Inflammatory macrophage (primary cell): ENCODE measurements at places on chromosomes 13 and 19.
A peak's percentile ranks its signal among the peaks of the same experiment; 100 is the strongest.

DNA sequence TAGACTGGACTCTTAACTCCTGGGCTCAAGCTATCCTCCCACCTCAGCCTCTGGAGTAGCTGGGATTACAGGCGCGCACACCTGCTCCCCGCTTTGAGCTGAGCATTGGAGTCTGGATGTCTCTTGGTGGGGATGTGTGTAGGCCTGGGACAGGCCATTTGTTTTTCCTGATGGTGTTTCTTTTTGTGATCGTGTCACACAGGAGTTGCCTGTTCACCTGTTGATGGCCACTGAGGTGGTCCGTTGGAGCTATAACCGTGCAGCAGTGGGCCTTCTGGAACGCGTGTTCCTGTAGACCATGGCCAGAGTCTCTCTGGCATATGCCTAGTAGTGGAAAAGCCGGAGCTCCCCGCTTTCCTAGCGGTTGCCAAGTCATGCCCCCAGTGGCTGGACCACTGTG, 3.5 kb downstream of the PAK4 start:
- no peak for DNase-seq

- peak; percentile 89 for DNase-seq
Measured at GRCh38 chr19:12669270-12670158, 2.9 kb downstream of the WDR83 start.

DNA sequence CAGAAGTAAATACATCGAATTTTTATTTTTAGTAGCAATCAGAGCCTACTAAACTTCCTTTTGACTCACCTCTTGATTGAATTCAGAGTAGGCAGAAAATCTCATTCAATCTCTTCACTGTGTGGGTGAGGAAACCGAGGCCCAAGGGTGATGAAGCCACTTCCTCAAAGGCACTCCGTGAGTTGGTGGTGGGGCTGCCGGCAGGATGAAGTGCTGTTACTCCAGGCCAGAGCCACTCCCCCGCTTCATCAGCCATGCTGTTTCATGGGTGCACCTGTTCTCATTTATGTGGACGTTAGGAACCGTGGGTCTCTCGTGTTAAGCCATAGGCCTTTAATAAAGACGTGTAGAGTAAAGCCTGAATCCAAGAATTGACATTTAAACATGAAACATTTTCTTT, 13.2 kb downstream of the ING1 start:
- DNase-seq: peak; percentile 56

DNA sequence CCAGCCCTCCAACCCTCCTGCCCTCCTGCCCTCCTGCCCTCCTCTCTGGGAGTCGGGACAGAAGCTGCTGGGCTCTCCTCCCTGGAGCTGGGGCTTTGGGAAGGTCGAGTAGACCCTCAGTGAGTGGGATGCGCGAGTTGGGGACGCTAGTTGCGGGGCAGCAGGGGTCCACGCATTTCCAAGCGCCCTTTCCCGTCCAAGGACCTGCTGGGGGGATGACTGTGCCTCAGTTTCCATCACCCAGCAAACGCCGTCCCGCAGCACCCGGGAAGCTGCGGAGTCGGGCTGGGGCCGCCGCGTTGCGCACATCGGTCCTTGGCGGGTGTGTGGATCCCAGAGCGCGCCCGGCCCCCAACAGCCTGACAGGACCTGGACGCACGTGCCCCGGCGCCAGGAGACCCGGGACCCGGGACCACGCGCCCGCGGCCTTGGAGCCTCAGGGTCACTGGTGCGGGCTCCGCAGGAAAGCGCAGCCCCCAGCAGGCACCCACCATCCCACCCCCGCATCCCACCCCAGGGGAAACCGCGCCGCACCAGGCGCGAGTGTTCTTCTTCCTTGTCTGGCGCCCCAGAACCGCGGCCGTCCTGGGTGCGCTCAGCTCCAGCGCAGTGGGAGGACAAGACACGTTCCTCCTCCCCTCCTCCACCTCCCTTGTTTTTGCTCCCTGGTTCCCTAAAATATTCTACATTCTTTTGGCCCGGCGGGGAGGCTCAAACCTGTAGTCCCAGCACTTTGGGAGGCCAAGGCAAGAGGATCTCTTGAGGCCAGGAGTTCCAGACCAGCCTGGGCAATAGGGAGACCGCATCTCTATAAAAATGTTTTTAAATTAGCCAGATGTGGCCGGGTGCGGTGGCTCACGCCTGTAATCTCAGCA, 9.2 kb downstream of the ONECUT3 start:
- DNase-seq: peak; percentile 4

GRCh38 chr13:106756446-106756845, 188.5 kb upstream of the ARGLU1 start:
- no peak for DNase-seq

DNA sequence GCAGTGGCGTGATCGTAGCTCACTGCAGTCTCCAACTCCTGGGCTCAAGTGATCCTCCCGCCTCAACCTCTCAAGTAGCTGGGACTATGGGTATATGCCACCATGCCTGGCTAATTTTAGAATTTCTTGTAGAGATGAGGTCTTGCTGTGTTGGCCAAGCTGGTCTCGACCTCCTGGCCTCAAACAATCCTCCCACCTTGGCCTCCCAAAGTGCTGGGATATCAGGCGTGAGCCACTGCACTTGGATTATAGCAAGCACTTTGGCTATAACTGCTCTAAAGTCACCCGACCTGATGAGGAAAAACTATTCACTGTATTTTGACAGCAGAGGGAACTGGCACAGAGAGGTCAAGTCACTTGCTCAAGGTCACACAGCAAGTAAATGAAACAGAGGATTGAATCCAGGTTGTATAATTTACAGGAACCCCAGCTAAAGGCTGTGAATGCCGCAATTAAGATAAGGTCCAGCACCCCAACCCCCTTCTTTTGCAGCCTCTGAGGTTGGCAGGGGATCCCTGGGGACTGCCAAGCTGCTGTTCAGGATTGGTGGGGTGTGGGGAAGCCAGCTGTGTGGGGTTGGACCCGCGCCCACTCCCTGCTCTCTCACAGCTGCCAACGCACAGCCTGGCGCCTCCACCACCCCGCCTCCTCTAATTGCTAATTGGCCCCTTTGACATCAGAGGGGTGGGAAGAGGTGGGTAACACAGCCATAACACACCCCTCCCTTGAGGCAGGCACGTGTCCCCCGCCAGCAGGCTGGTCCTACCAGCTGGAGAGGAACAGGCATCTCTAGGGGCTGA, 6.0 kb downstream of the TMIGD2 start:
- DNase-seq: no peak

DNA sequence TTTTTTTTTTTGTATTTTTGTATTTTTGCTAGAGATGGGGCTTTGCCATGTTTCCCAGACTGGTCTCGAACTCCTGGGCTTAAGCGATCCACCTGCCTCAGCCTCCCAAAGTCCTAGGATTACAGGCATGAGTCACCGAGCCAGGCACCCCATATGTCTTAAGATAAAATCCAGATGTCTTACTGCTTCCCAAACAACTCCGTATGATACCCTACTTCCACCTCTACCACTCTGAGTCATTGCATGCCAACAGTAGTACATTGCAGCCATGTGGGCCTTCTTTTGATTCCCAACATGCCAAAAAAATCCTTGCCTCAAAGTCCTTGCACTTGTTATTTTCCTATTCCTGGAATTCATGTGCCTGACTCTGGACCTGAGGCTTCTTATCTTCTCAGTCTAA, 799.2 kb downstream of the GPC5 start:
- no peak for DNase-seq

- no peak for DNase-seq
Measured at GRCh38 chr13:73556902-73557301, 498.1 kb downstream of the KLF5 start.

GRCh38 chr13:39469676-39470075, 133.3 kb downstream of the LHFPL6 start:
- no peak for DNase-seq

GRCh38 chr19:51550848-51551672, 19.6 kb upstream of the SIGLEC6 start:
- DNase-seq: no peak

DNA sequence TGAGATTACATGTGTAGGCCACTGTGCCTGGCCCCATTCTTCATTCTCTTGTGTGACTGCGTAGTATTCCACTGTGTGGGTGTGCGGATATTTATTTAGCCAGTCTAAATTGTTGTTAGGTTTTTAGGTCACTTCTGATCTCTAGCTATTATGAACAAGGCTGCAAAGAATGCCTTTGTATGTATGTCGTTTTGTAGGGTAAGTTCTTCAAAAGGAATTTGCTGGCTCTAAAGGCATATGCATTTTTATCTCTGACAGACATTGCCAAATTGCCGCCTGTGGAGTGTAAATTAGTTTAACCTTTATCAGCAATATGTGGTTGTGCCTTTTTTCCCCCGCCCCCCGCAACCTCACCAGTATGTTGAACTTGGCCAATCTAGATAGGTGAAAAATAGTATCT, 30.3 kb upstream of the EHD2 start:
- no peak for DNase-seq

- no peak for DNase-seq
Measured at GRCh38 chr19:18491995-18492953, 29.6 kb downstream of the ELL start.

DNA sequence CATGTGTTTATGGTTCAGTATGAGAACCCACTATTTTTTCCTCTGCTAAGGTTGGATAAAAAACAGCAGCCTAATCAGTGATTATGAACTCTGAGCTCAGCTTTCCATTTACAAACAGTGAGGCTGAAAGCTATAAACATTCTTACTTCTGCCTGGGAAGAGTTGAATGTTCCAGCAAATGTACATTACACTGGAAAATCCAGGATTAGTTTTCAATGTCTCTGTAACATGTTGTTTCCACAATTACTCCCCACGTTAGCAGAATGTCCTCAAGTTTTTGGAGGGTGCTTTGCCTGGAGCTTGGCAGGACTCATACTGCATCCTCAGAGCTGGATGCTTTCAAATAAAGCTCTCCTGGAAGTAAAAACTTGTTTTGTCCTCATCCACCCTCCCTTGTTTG, 150.4 kb downstream of the POSTN start:
- no peak for DNase-seq

GRCh38 chr13:109807345-109807744, 21.0 kb upstream of the IRS2 start:
- no peak for DNase-seq

DNA sequence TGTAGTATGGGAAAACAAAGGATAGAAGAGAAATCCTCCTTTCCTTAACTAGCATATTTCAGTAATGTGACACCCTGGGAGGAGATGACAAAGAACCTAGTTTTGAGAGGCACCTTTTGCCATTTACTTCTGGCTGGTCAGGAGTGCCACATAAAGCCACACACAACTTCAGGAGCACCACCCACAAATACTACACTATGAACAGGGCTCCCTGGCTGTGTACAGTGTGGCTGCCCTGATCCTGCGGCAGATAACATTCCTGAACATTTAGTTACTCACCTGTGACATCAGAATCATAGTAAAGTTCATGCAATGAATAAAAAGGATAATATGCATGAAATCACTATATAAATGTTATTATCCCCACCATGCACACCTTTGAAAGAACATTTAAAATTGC, 17.4 kb upstream of the IRS2 start:
- no peak for DNase-seq

DNA sequence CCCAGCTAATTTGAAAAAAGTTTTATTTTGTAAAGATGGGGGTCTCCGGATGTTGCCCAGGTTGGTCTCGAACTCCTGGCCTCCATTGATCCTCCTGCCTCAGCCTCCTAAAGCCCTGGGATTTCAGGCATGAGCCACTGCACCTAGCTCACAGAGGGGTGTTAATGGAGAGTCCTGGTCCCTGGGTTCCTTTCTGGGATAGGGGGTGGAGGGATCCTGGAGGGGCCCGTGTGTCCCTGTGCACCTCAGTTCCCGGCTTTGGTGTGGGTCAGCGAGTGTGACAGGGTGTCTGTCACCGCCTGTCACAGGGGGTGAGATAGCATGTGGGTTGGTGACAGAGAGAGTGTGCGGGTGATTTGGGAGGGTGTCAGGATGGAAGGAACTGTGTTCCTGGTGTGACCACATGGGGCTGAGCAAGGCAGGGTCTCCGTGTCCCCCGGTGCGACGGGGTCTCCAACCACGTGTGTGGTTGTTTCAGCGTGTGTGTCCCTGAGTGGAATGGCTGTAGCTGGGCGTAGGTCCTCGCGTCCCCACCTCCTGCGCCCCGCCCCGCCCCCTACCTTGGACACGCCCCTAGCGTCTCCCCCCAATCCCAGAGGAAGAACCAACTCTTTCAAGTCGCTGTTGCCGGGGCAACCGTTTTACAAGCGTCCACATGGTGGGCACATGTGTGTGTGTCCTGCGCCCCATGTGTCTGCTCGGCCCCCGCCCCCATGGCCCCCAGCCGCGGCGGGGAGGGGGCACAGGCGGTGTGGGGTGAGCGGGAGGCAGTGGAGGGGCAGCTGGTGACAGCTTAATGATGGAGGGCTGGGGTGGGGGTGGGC, 2.9 kb upstream of the NRTN start:
- DNase-seq: no peak

- no peak for DNase-seq
Measured at GRCh38 chr19:4830768-4831265, 695 bp downstream of the TICAM1 start.

DNA sequence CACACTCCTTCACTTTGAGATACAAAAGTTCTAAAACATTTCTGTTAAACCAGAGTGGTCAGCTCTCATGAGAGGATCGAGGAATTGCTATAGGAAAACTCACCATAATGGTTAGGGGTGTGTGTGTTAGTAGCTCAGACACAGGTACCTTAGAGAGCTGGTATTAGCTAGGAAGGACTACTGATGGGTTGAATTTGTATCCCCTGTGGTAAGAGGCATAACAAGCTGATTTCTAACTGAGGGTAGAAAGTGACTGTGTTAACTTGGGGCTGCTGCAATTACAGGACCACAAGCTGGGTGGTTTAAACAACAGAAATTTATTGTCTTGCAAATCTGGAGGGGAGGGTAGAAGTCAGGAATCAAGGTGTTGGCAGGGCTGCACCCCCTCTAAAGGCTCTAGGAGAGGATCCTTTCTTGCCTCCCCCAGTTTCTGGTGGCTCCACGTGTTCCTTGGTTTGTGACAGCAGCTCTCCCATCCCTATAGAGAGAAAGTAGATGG, 17.4 kb downstream of the LEUTX start:
- DNase-seq: no peak

DNA sequence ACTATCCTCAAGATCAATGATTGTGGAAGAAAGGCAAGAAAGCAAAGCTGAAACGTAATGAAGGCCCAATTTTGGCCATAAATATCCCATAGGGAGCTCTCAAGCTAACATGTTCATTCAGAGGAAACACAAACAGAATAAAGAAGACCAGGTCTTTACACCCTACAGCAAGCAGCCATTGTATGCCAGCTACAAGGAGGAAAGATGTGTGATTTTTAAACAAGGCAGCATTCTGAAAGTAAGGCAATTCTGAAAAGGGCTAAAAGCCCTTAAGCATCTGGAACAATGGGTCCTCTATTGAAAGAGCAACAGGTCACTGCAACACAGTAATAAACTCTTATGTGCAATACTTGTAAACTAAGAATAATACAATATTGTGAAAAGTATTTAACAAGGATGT, 1002.4 kb downstream of the SLITRK1 start:
- DNase-seq: no peak

GRCh38 chr19:27911122-27911898, 1301.6 kb downstream of the UQCRFS1 start:
- no peak for DNase-seq

- no peak for DNase-seq
Measured at GRCh38 chr13:100980171-100980570, 305.6 kb upstream of the TMTC4 start.
